ENCODE measurements at places on chromosomes 1 and 21. TPM values are rescaled to one million over a fixed set of nuclear protein-coding genes. Genes with fewer than 3 reads are reported as not detected.

The UBASH3A gene
- total RNA-seq: 0.28 TPM

The MEX3A gene
- 3.1 TPM for total RNA-seq

The SLAMF9 gene
- total RNA-seq: not detected

The GJA9 gene
- not detected for total RNA-seq

- H3K36me3 ChIP-seq: no peaks in the 10 kb centered on the region
- no peak for DNase-seq
- H3K27me3 ChIP-seq: no peaks in the 10 kb centered on the region
- H3K4me1 ChIP-seq: peaks cover 21% of the 10 kb centered on the region
- no peak overlapping the region for H3K4me3 ChIP-seq
Observed at GRCh38 chr1:229891227-229891626, 175.8 kb upstream of the GALNT2 start.

DNA sequence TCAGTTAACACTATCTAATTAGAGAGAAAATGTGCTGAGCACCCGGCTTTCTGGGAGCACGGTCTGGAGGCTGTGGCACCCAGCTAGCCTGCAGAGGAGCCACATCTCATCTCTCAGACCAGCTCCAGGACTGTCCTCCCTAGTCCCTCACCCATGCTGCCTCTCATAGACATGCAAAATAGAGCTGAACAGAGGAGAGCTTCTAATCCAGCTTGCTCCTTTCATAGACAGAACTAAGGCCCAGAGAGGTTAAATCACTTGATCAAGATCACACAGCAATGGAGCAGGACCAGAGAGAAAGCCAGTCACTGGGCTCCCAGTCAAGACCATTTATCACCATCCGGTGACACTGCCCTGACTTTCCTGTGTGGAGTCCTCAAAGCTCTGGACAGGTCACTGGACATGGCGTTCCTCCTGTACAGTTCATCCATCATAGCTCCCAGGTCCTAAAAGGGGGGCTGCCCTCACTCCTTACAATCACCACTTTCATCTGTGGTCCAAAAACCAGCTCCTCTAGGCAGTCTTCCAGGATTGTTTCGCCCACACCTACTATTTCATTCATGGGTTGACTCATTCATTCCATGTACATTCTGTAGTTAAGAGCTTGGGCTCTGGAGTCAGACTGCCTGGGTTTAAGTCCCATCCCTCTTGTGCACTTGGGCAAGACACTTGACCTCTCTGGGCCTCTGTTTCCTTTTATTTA lies 8.8 kb upstream of the CAMK2N1 start:
- DNase-seq: no peak
- peaks cover 6% of the 10 kb centered on the region for H3K36me3 ChIP-seq
- H3K4me3 ChIP-seq: no peak overlapping the region
- no peaks in the 10 kb centered on the region for H3K4me1 ChIP-seq

GRCh38 chr1:3409366-3410141 lies 44.9 kb upstream of the ARHGEF16 start:
- DNase-seq: no peak
- no peak overlapping the region for H3K4me3 ChIP-seq
- H3K4me1 ChIP-seq: no peaks in the 10 kb centered on the region
- H3K27me3 ChIP-seq: no peaks in the 10 kb centered on the region
- H3K27ac ChIP-seq: no peak overlapping the region

GRCh38 chr1:32334864-32335534 lies 1.0 kb downstream of the MARCKSL1 start:
- H3K27me3 ChIP-seq: no peaks in the 10 kb centered on the region
- DNase-seq: peak; percentile 81
- H3K4me3 ChIP-seq: peak overlapping the region; percentile 57
- no peaks in the 10 kb centered on the region for H3K4me1 ChIP-seq
- no peak overlapping the region for H3K27ac ChIP-seq

GRCh38 chr1:36305915-36306209 lies 306 bp upstream of the SH3D21 start:
- no peaks in the 10 kb centered on the region for H3K4me1 ChIP-seq
- DNase-seq: no peak
- peak overlapping the region; percentile 44 for H3K4me3 ChIP-seq
- H3K27ac ChIP-seq: no peak overlapping the region
- H3K36me3 ChIP-seq: peaks cover 27% of the 10 kb centered on the region

GRCh38 chr1:151060007-151060656 lies at the start of gene MLLT11:
Gene MLLT11 (plus strand): TSS chr1:151060397. CDS start chr1:151067225, 6,828 bp downstream.
- H3K4me3 ChIP-seq: peak within 1 kb of the TSS; percentile 90
- H3K4me1 ChIP-seq: peaks cover 19% of the 10 kb centered on the region
- no peak for DNase-seq
- H3K36me3 ChIP-seq: peaks cover under 1% of the 10 kb centered on the region
- peak within 1 kb of the TSS; percentile 72 for H3K27ac ChIP-seq

- no peak overlapping the region for H3K4me3 ChIP-seq
- H3K27ac ChIP-seq: no peak overlapping the region
- no peak for DNase-seq
- H3K36me3 ChIP-seq: peaks cover 6% of the 10 kb centered on the region
- H3K4me1 ChIP-seq: no peaks in the 10 kb centered on the region
Observed at GRCh38 chr1:12309783-12310742, 80.2 kb downstream of the VPS13D start.

- H3K4me1 ChIP-seq: no peaks in the 10 kb centered on the region
- H3K4me3 ChIP-seq: no peak overlapping the region
- no peaks in the 10 kb centered on the region for H3K36me3 ChIP-seq
- H3K27me3 ChIP-seq: no peaks in the 10 kb centered on the region
- H3K27ac ChIP-seq: no peak overlapping the region
- no peak for DNase-seq
Observed at GRCh38 chr1:34627465-34628240, 127.2 kb upstream of the GJB5 start.

- H3K27ac ChIP-seq: no peak overlapping the region
- H3K27me3 ChIP-seq: no peaks in the 10 kb centered on the region
- DNase-seq: no peak
- no peak overlapping the region for H3K4me3 ChIP-seq
Observed at GRCh38 chr1:14270821-14271220, 327.7 kb upstream of the KAZN start.

DNA sequence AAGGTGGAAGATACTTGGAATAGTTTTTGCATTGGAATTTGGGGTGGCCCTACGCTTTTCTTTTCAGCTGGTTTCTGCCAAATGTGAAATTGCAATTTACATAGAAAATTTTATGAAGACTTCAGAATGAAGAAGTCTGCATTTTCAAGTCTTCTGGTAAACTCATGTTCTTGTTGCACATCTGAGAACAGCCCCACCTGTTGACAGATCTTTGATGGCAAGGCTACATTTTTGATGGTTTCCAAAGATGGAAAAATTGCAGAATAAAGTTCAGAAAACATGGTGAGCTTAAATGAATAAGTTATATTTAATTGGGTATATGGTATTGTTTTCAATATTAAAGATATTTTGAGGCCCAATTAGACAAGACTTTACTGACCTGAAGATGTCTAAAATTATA lies 25.4 kb downstream of the OLFM3 start:
- H3K4me3 ChIP-seq: no peak overlapping the region
- DNase-seq: no peak

DNA sequence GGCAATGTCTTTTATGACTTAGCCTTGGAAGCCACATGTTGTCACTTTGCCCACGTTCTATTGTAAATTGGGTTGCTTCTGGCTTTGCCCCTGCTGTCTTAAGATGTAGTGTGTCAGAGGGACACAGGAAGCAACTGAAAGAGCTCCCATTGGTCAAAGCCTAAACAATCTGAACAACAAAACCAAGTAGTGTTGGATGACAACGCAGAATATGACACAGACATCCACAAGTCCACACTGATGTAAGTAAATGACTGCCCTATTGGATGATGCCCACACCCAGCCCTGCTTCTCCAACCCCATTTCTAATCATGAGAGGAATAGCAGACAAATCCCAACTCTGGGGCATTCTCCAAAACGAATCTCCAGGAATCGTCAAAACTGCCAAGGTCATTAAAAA lies 50.7 kb downstream of the ELF3 start:
- no peaks in the 10 kb centered on the region for H3K36me3 ChIP-seq
- H3K4me1 ChIP-seq: peaks cover 9% of the 10 kb centered on the region
- no peak overlapping the region for H3K27ac ChIP-seq
- no peak for DNase-seq
- H3K27me3 ChIP-seq: no peaks in the 10 kb centered on the region

DNA sequence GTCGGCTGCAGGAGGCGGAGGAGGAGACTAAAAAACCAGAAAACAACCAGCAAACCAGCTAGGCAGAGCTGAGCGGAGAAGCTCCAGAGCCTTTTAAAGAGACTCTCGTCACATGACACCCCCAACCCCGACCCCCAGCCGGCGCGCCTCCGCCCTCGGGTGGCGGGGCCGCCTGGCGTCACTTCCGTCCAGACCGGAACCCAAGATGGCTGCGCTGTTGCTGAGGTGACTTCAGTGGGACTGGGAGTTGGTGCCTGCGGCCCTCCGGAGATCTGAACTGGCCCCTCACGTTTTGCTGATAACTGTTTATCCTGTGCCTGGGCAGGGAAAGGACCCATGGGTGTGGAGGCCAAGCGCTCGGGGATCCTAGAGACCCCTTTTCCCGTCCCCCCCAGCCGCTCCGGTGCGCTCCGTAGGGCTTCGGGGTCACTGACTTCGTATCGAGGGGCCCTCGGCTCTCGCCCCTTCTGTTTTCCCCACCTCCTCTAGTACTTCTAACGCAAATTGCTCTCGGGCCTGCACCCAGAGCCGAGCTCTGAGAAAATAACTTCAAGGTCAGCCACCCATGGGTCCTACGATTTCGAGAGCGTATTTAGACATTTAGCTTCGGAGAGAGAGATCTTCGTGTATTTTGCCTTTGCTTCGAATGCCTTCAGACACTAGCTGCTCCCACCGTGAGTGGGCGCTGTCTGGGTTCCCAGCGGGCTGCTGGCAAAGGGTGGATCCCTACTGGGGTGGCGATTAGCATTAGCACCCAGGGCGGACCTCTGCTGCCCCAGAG lies at the start of gene SDHC:
SDHC (plus strand) TSS at position 181 of the 781 bp plus-strand sequence; CDS start at position 206, 25 bp downstream.
- H3K27me3 ChIP-seq: no peaks in the 10 kb centered on the region
- peak; percentile 88 for DNase-seq
- H3K4me1 ChIP-seq: peaks cover 16% of the 10 kb centered on the region
- peak within 1 kb of the TSS; percentile 90 for H3K4me3 ChIP-seq
- H3K27ac ChIP-seq: peak within 1 kb of the TSS; percentile 89
- no peaks in the 10 kb centered on the region for H3K36me3 ChIP-seq

DNA sequence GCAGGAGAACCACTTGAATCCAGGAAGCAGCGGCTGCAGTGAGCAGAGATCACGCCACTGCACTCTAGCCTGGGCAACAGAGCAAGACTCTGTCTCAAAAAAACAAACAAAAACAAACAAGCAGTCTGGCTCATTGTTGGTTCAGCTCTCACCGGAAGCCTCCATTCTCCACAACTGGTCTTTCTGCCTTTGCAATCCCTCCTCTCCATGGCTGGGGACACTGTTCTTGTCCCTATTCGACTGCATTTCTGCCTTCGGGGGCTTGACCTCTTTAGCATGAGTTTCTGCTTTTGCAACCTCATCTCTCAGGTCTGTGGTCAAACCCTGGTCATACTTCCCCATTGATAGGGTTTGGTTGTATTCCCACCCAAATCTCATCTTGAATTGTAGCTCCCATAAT lies 216.3 kb upstream of the NR5A2 start:
- H3K27me3 ChIP-seq: no peaks in the 10 kb centered on the region
- H3K27ac ChIP-seq: no peak overlapping the region
- H3K4me3 ChIP-seq: no peak overlapping the region
- no peak for DNase-seq
- H3K36me3 ChIP-seq: no peaks in the 10 kb centered on the region
- H3K4me1 ChIP-seq: no peaks in the 10 kb centered on the region

DNA sequence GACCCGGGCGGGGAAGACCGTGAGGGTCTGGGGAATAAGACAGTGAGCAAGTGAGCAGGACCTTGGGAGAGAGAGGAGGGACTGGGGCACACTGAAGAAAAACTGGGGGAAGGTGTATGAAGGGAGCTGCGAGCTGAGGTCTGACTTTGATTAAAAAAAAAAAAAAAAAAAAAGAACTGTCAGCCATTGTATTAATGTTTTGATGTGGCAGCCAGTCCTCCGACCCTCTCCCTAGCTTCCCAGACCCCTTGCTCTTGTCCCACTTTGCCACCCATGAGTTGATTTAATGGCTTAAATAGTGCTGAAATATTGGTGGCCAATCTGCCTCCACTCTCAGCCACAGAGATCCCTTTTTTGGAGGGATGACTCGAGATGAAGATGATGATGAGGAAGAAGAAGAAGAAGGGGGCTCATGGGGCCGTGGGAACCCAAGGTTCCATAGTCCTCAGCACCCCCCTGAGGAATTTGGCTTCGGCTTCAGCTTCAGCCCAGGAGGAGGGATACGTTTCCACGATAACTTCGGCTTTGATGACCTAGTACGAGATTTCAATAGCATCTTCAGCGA lies 652 bp downstream of the HAX1 start:
- no peak for DNase-seq
- peak overlapping the region; percentile 58 for H3K27ac ChIP-seq
- H3K36me3 ChIP-seq: no peaks in the 10 kb centered on the region
- no peaks in the 10 kb centered on the region for H3K27me3 ChIP-seq
- H3K4me1 ChIP-seq: no peaks in the 10 kb centered on the region

DNA sequence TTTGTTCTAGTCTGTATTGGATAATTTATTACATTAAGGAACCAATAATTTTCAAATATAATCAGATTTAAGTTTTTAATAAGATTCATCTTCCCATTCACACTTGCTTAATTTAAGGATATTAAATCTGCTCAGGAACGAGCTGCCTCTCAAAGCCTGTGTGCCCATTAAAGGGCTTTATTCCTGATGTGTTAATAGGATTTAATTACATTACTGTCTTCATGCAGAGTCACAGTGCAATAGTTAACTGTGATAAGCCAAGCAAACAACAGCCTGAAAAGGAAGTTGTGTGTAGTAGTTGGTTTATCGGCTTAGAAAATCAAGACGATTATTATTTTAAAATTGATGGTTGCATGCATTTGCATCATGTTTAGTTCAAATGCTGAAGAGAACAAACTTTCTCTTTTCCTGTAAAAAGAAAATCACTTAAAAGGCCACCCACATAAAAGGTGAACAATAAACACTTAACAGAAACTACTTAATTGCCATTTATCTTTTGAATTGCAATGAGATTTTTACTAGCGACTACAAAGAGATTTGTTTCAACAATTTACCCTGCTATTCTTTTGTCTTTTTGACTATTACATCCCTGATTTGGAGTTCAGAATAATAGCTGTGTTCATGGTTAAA lies 174.6 kb downstream of the RWDD3 start:
- no peak for DNase-seq
- no peak overlapping the region for H3K27ac ChIP-seq
- no peaks in the 10 kb centered on the region for H3K4me1 ChIP-seq
